OCI-M1 (cell line): ENCODE measurements at places on chromosomes 13 and 19.

- DNase-seq, result no peak
Measured at GRCh38 chr13:100650326-100650725, 24.3 kb downstream of the TMTC4 start.

DNA sequence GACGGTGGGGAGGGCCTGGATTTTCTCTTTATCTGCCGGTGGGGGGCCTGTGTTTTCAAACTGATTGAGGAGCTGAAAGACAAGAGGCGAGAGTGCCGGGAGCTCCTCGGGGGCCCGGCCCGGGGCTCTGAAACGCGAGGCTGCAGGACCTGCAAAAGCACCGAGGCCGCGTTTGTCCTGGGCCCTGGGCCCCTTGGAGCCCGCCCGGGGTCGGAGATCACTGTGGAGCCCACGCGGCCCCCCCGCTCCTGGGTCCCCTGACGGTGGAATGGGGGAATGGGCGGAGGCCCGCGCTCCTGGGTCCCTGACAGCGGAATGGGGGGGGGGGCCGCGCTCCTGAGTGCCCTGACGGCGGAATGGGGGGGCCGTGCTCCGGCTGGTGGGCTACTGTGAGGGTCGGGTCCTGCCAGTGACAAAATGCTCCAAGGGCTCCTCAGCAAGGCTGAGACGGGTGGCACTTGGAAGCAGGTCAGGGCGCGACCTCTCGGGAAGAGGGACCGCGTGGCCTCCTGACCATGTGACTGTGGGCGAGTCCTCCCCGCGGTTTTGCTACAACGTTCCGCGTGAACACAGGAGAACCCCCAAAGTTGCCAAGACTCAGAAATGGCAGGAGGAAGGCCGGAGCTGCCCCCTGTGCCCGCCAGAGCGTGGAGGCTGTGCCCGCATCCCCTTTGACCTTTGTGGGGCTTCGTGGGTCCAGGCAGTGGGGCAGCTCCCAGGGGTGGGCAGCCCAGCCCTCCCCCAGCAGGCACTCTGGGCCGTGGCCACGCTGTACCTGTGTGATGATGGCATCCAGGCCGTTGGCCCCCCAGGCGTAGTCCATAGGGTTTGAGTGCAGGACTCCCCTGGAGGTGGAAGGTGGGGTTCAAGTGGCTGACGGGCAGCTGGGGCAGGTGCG lies 9.5 kb downstream of the FGF22 start:
- no peak for DNase-seq

DNA sequence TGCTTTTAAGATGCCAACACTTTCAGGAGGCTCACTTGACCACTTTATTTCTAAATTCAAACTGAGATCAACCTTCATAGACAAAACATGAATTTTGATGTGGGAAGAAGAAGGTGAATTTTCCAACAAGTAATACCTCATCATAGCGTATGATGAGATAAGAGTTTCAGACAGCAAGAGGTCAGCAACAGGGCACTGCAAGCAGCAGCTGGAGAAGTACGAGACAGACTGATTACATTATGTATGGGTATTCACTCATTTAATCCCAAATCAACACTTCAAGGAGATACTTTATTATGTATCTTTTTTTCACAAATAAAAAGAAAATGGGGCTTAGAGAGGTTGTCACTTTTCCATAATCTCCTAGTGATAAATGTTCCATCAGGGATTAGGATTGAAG lies 389.8 kb downstream of the TBC1D4 start:
- DNase-seq, result peak; percentile 13

- no peak for DNase-seq
Measured at GRCh38 chr13:109383683-109384082, 402.7 kb downstream of the IRS2 start.

DNA sequence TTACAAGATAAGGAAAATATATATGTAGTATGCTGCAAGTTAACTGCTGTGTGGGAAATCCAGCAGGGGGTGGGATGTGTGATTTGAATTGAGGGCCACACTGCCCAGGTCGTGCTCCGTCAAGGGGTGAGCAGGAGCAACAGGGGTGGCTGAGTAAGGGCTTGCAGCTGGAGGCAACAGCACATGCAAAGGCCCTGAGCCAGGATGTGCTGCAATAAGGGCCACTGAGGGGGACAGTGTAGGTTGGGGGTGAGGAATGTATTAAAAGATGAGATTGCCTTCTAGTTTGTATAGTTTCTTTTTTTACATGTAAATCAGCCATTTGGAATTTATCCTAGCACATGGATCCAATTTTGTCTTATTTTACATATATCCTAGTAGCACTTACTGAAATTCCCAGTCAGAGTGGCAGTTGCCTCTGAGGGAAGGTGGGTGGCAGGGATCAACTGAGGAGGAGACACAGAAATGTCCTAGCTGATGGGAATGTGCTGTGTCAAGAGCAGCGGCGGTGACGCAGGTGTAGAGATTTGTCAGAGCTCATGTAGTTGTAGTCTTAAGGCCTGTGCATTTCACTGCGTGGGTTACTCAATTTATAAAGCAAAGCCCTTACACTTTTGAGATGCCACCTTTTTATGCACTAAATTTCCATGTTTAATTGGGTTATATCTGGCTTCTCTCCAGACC lies 5.4 kb upstream of the RBM42 start:
- no peak for DNase-seq

GRCh38 chr13:51525567-51526167 lies 58.6 kb upstream of the WDFY2 start:
- no peak for DNase-seq

- no peak for DNase-seq
Measured at GRCh38 chr13:102261809-102262208, 140.0 kb downstream of the FGF14 start.

GRCh38 chr13:74819549-74819948 lies 662.4 kb downstream of the TBC1D4 start:
- no peak for DNase-seq

GRCh38 chr13:97986835-97987234 lies 33.4 kb downstream of the IPO5 start:
- DNase-seq, result no peak

DNA sequence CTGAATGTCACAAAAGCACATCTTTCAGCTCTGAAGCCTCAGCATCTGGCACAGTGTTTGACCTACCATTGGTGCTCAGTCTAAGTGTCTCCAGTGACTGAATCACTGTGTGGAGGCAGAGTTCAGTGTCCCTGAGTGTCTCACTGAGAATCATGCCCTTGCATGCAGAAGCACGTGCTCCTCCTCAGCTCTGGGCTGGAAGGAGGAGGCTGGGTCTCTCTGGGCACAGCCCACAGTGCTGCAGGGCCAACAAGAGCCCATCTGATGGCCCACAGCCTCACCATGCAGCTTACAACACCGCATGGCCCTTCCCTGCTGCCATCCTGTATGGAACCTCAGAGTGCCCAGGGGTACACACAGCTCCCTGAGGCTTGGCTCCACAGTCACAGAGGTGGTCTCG lies 86.1 kb downstream of the TEX26 start:
- no peak for DNase-seq

GRCh38 chr13:107842562-107843180 lies 372.7 kb downstream of the LIG4 start:
- DNase-seq, result no peak

DNA sequence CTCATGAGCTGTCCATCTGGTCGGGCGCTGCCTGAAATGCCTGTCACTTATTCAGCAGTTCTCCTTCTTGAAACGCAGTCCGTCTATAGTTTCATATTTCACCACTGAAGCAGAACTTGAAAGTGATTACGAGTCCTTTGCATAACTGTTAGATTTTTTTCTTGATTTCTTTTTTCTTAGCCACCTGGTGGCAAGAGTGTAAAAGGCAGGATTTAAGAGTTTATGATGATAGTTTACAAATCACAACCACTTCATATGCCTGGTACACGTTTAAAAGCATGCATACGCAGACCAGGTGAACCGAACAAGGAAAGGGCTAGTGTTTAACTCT lies 45.8 kb downstream of the GGACT start:
- DNase-seq, result peak; percentile 86

- DNase-seq, result peak; percentile 66
Measured at GRCh38 chr19:16449330-16449961, 22.3 kb downstream of the EPS15L1 start.

- DNase-seq, result no peak
Measured at GRCh38 chr13:112605531-112605990, 17.6 kb upstream of the TUBGCP3 start.

DNA sequence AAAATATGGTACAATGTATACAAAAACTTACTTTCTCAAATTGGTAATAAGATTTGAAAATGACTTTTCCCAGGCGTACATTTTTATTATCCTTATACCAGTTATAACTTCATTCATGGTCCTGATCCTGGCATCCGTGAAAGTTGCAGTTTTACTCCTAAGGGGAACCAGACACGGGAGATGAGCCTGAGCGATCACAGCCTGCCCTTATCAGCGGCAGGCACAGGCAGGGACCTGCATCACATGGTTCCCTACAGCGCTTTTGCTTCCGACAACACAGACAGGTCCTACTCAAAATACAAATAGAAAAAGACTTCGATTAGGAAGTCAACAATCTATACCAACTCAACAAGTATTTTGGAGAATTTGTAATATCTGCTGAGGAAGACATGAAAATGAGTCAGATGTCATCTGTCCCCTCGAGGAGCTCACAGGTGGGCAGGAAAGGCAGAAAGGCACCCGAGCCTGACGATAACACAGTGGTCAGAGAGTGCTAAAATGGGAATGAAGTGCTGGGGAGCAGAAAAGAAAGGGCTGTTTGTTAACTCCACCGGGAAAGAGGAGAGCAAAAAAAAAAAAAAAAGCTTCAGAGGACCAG lies 93.4 kb downstream of the ABCC4 start:
- DNase-seq, result no peak

- no peak for DNase-seq
Measured at GRCh38 chr13:110276553-110276950, 30.4 kb downstream of the COL4A1 start.

- DNase-seq, result no peak
Measured at GRCh38 chr13:71291842-71292146, 575.2 kb downstream of the DACH1 start.

- peak; percentile 22 for DNase-seq
Measured at GRCh38 chr19:36638862-36639510, 27.7 kb downstream of the ZNF461 start.

- DNase-seq, result no peak
Measured at GRCh38 chr19:53878776-53879139, 3.2 kb upstream of the PRKCG start.

- no peak for DNase-seq
Measured at GRCh38 chr13:113083022-113083373, 22.6 kb upstream of the F7 start.

DNA sequence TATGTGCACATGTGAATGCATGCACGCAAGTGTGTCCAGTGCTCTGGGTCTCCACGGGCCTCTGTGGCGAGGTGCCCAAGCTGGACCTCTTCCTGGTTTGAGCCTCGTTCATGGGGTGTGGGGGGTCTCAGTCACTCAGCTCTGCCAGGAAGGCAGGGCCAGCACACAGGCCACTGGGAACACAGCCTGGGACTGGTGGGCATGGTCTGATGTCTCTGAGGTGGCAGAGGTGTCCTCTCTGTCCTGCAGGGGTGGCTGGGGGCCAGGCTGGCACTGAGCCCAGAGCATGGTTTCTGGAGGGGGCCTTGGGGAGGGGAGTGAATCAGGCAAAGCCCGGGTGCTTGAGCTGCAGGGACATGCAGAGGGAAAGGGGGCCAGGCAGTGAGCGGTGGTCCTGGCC lies 9.4 kb downstream of the LRP3 start:
- DNase-seq, result no peak

DNA sequence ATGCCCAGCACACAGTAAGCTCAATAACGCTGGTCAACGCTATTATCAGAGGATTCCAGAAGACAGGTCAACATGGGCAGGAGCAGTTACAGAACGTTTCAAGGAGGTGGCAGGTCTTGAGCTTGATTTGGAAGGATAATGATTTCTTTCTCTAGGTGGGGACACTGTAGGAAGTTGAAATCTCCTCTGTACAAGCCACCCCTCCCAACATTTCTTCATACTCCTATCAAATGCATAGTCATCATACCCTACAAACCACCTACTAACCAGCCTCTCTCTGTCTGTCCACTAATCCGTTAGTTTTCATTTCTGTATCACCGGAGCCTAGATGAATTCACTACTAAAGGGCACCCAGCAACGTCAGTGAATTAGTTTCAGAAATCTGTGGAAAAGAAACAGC lies 1.3 kb downstream of the ATP7B start:
- peak; percentile 52 for DNase-seq

GRCh38 chr19:14203177-14203576 lies 2.8 kb downstream of the ADGRL1 start:
- no peak for DNase-seq

GRCh38 chr19:47315125-47315821 lies 5.6 kb downstream of the C5AR1 start:
- peak; percentile 87 for DNase-seq

- no peak for DNase-seq
Measured at GRCh38 chr19:23516266-23516665, 121.0 kb upstream of the ZNF91 start.

DNA sequence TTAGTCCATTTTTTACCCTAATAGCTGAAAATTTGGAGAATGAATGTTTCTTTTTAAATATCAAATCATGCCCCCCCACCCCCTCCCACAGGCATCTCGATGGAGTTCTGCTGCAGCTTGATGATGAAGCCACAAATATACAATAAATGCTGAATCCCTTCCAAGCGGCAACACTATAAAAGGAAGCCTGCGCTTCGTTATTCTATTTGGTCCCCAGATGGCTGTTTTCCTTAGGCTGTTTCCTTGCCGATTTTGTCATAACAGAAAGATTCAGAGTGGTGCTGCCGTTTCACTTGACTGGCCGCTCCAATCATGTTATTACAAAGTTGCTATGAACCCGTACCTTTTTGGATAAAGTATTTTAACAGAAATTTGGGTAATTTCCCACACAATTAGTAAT lies 79.5 kb downstream of the MYO16 start:
- no peak for DNase-seq

- no peak for DNase-seq
Measured at GRCh38 chr19:49849433-49850220, 1.3 kb upstream of the PTOV1 start.

GRCh38 chr13:46183018-46183946 lies 1.3 kb upstream of the LCP1 start:
- DNase-seq, result peak; percentile 82

- DNase-seq, result peak; percentile 92
Measured at GRCh38 chr19:29277102-29277501, 64.2 kb upstream of the UQCRFS1 start.

DNA sequence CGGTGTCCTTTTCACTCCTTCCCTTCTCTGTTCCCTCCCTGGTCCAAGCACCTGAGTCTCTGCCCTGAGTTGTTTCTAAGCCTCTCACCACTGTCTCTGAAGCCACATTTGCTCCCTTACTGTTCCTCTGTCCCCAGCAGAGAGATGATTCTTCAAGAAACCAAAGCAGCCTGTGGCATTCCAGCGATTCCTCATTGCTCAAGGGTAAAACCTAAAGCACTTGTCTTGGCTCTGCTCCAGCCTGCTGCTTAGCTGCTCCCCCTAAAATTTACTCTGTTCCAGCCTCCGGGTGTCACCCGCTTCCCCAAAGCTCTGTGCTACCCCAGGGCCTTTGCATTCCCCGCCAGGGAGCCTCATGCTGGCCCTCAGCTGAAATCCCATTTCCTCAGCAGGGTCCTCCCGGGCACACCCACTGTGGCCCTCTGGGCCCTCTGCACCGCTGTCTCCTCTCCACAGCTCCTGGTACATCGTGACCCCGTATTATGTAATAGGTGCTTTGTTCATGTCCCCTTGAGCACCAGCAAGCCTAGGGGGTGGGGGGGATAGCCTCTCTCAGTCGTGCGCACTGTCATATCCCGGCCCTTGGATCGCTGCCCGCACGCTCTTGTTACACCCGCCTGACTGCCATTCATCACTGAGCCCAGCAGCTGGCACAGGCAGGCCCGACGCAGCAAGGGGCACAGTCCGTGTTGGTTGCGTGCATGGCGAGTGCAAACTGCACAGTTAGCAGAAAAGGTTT lies 15.8 kb downstream of the TECR start:
- no peak for DNase-seq
